ENCODE measurements at places on chromosomes 5 and 9.

- DNase-seq, result no peak
Observed at GRCh38 chr9:2345013-2345412, 276.6 kb upstream of the VLDLR start.

GRCh38 chr5:73007051-73007450 lies 51.2 kb downstream of the FCHO2 start:
- no peak for DNase-seq

DNA sequence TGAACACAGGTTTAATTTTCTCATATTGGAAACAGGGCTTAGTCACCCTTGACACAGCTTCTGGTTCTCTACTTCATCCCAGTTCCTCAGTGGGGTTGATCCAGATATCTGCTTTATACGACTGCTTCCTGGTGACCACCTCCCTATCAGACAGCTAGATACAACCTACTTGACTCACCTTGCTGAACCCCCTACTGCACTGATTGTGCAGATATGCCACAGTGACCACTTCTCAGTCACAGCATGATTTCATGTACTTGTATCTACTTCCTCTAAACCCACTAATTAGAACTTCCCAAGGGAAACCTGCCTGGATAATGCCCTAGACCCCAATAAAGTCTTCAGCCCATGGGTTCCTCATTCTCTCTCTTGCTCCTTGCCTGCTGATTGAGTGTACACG lies 18.4 kb upstream of the RFK start:
- DNase-seq, result no peak

GRCh38 chr5:132263548-132264261 lies 6.2 kb downstream of the PDLIM4 start:
- DNase-seq, result peak; percentile 54

DNA sequence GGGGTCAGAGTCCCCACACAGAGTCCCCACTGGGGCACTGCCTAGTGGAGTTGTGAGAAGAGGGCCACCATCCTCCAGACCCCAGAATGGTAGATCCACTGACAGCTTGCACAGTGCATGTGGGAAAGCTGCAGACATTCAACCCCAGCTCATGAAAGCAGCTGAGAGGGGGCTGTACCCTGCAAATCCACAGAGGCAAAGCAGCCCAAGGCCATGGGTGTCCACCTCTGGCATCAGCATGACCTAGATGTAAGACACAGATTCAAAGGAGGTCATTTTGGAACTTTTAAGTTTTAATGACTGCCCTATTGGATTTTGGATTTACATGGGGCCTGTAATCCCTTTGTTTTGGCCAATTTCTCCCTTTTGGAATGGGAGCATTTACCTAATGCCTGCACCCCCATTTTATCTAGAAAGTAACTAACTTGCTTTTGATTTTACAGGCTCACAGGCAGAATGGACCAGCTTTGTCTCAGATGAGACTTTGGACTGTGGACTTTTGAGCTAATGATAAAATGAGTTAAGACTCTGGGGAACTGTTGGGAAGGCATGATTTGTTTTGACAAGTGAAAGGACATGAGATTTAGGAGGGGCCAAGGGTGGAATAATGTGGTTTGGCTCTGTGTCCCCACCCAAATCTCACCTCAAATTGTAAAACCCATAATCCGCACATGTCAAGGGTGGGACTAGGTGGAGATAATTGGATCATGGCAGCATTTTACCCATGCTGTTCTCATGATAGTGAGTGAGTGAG lies 56.3 kb upstream of the ITGA1 start:
- DNase-seq, result no peak

DNA sequence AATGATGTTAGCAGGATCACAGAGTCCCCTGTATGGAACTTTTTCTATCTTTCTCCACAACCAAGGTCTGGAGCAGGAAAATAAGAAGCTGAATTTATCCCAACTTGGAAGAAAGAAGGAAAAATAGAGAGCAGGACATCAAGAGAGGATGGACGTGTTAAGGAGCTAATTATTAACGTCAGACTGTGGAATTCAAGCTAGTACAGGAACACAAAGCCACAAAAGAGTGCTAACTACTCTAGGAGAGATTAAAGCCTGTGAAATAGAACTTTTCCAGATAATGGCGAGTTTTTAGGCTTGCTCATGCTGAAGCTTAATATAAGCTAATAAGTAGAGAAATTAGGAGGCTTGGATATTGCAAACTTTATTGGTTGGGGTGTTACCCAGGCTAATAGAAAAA lies 632 bp upstream of the SPINK13 start:
- DNase-seq, result no peak

DNA sequence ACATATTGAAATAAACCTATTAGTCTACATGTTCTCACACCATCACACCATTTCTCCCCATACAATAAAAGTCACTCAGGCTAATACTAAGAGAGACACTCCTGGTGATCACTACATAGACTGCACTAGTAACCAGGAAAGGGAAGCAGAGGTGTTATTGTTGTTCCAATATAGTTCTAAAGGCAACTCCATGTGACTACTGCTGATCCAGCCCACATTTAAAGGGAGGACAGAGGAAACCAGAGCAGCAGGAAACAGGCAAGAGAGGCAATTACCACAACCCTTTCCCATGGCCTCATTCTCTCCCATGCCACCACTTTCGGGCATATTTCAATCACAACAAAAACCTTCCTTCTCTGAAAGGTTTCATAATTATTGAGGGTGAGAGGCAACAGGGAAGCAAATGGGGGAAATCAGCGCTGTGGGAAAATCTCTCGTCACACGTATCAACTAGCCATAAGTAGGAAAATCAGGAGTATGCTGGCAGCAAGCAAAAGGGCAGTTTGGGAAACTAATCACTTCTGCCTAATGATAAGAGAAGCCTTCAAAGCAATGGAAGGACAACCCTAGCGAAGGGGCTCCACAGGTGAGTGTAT lies 1.8 kb downstream of the UBAP2 start:
- DNase-seq, result no peak

DNA sequence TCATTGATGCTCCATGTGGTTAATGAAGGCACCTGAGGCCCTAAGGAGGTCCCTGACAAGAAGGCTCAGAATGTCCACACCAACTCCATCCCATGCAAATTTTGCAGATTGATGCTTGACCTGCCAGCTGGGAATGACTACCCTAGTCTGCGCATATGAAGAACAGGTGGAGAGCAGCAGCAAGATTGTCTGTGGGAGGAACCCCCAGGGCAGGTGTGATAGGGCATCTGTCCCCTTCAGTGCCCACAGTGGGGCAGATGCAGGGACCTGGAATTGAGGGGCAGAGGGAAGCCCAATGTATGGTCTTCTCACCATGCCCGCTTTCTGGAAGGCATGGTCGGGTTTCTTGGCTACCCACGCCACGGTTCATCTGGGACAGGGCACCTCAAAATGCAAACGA lies 79.6 kb downstream of the MACROH2A1 start:
- no peak for DNase-seq

GRCh38 chr5:125560476-125561225 lies 814.2 kb upstream of the ZNF608 start:
- no peak for DNase-seq

GRCh38 chr5:177458912-177459350 lies 12.3 kb downstream of the PRR7 start:
- no peak for DNase-seq

DNA sequence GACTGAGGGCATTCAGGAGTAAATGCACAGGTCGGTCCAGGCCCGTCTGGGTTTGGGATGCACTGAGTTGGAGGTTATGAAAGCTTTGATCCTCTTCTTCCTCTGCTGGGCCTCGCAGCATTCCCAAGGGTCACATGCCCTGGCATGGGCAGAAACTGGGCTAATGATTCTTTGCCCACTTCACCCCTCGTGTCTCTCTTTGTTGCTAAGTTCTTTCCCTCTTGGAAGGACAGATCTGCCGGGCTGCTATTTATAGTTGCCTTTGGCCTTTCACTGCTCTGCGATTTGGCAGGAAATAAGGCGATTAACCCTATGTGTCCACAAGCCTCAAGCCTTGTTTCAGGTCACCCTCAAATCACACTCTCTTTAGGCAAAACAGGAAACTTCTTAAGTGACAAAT lies 66.9 kb downstream of the ENTREP1 start:
- no peak for DNase-seq

GRCh38 chr9:2285416-2286332 lies 270.5 kb downstream of the SMARCA2 start:
- DNase-seq, result no peak

GRCh38 chr9:114274217-114274616 lies 48.7 kb upstream of the ORM1 start:
- no peak for DNase-seq

- no peak for DNase-seq
Observed at GRCh38 chr9:37174247-37174646, 53.9 kb downstream of the ZCCHC7 start.

DNA sequence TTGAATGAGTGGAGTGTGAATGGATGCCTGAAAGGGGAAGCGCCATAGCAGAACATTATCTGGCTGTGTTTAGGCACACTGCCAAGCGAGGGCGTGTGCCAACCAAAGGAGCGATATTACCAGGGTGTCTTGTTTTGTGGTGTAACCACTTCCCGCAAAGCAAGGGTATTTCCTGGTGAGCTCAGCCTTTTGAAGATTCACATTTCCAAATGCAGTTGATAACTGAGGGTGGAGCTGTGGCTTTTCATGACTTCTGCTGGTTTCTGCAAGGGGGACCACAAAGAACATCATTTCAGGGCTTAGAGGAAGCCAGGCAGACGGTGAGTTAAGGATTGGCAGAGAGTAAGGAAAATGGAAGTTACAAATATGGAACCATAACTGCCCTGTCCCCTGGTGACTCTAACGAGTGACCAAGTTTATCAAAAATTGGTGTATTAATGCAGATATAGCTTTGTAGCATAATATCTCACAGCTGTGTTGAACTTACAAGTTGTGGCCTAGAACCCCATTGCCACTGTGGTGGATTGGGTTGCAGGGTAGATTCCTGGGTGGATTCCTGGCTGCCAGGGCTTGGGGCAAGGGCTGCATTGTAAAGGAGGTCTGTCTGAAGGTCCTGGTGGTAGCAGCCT lies 71.4 kb downstream of the RALGPS1 start:
- DNase-seq, result peak; percentile 76

GRCh38 chr9:5838884-5839571 lies 6.1 kb upstream of the ERMP1 start:
- no peak for DNase-seq

DNA sequence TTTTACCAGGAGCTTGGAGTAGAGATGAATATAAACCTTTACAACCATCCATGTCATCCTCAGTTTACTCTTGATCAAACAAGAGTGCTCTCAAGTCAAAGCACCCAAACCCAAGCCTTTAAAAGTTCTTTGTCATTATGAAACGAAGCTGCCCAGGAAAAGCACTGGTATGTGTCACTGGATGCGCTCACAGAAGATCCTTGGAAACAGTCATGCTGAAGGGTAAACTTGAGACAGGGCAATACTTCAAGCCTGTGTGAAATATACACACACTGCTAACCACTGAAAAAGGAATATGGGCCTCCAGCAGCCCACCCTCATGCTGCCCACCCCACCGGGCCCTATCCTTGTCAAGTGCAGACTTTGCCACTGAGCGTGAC lies 84.5 kb downstream of the PRRT1B start:
- DNase-seq, result no peak

- DNase-seq, result no peak
Observed at GRCh38 chr5:64180661-64181343, 15.2 kb downstream of the RNF180 start.

GRCh38 chr5:40682154-40683017 lies 2.7 kb downstream of the PTGER4 start:
- no peak for DNase-seq

GRCh38 chr5:17178373-17178675 lies 39.1 kb upstream of the BASP1 start:
- no peak for DNase-seq

- DNase-seq, result no peak
Observed at GRCh38 chr5:112986224-112986623, 9.6 kb downstream of the DCP2 start.

DNA sequence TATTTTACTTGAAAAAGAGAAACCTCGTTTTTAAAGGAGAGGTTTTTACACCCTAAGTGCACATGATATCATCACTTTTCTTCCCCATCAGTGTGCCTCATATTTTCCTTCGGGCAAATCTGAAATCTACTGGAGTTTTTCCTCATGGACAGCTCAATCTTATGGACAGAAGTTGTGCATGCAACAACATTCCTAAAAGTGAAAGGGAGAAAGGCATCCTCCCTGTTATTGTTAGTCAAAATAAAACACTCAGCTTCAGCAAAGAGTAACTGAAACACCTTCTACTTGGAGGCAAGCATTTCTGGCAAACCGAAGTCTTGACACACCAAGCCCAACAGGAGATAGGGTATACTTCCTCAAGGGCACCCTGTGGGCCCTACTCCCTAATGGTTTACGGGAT lies 217.9 kb downstream of the BNC2 start:
- no peak for DNase-seq

GRCh38 chr9:125493881-125494652 lies 212.9 kb downstream of the MAPKAP1 start:
- no peak for DNase-seq

DNA sequence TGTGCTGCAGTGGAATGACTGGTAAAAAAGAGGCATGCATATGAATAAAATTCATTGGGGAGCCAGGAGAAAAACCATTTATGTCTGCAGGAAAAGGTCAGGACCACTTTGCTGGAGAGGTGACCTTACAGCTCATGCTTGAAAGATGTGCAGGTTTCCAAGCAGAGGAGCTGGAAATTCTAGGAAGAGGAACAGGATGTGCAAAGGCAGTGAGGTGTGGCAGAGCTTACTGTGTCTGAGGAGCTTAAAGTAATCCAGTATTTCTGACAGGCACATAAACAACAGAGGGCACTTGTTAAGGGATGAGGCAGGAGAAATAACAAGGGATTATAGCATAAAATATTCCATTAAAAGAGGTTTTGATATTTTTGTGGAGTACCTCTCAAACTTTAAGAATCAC lies 203.2 kb downstream of the CD180 start:
- no peak for DNase-seq

GRCh38 chr5:76679231-76679630 lies 36.7 kb upstream of the F2R start:
- no peak for DNase-seq

DNA sequence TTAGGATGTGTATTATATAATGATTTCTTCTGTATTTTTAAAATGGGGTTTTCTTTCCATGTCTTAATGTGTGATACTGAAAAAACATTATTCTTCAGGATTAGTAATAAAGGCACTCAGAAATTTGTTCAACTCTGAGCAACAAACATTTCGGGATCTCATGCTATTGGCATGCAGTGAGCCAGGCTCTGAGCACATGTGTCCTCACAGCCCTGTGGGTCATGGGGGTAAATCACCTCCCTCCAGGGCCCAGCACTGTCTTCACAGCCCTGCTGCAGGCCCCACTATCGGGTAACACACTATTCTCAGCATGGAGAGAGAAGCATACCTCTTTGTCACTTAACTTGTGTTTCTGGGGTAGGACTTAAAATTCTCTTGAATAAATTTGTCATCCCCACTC lies 14.0 kb downstream of the TMEM174 start:
- no peak for DNase-seq

- no peak for DNase-seq
Observed at GRCh38 chr9:95979446-95979845, 104.0 kb downstream of the ERCC6L2 start.

DNA sequence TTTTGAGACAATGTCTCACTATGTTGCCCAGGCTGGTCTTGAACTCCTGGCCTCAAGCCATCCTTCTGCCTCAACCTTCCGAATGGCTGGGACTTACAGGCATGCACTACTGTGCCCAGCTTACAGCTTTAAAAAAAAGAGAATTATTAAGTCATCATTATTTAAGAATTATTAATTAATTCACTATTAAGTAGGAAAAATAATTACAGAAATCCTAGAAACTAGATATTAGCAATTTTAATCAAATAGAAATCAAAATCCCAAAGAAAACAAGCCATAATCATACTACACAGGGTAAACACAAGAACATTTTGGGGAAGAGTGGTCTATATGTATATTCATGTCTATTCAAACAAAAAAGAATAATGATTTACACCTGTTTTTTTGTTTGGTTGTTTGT lies 19.6 kb upstream of the MTMR12 start:
- no peak for DNase-seq

Data from stimulated activated CD8-positive, alpha-beta memory T cell treated with anti-CD3 and anti-CD28 coated beads, Interleukin-15, amount 100 ng/mL, for 48 hours (primary cell).